IMR-90 (cell line): ENCODE measurements at places on chromosomes 11 and 22. TPM values are rescaled to one million over a fixed set of nuclear protein-coding genes. Genes with fewer than 3 reads are reported as not detected.

DNA sequence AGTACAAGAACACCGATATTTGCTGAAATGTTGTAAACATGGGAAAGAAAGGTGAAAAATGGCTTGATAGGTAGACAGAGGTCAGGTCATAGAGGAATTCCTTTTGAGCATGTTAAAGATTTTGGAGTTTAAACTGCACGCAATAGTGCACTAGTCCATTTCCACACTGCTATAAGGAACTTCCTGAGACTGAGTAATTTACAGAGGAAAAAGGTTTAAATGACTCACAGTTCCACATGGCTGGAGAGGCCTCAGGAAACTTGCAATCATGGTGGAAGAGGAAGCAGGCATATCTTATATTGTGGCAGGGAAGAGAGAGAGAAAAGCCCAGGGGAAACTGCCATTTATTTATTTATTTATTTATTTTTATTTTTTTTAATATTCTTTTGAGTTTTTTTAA, 5.0 kb downstream of the OR10A5 start:
- no peaks in the 10 kb centered on the region for H3K36me3 ChIP-seq
- no peaks in the 10 kb centered on the region for H3K4me1 ChIP-seq
- H3K27me3 ChIP-seq, result no peaks in the 10 kb centered on the region
- no peak overlapping the region for H3K4me3 ChIP-seq
- no peak for DNase-seq

DNA sequence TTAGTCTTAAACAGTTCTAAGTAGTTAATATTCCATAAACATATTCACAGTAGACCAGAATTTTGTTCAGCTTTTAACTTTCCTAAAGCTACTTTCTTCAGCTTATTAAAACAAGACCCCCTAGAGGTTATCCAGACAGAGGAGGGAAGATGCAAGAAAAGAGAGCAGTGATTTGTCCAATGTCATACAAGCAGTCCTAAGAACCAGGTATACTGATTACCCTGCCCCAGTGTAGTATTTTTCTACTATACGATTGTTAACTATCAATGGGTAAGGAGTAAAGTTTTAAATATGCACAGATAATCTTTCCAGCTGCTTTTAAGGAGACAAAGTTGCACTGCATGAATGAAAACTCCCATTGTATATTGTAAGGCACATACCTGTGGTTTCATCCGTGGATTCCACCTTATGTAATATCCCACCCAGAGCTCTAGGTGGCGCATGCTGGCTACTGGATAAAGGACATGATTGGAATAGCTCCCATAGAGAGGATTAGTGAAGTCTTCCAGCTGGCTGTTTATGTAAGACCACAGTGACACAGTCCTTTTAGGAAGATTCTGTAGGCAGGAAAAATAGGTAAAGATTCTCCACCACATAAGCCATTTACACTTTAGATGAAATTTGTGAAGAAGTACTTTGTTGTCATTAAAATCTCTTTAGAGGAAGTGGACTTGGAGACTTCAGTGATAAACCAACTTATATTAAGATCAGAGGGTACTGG, 45.6 kb downstream of the CEP57 start:
- H3K36me3 ChIP-seq, result peaks cover 6% of the 10 kb centered on the region
- H3K4me3 ChIP-seq, result no peak overlapping the region
- H3K27ac ChIP-seq, result no peak overlapping the region
- peaks cover 12% of the 10 kb centered on the region for H3K4me1 ChIP-seq
- DNase-seq, result peak; percentile 96
- H3K27me3 ChIP-seq, result no peaks in the 10 kb centered on the region

DNA sequence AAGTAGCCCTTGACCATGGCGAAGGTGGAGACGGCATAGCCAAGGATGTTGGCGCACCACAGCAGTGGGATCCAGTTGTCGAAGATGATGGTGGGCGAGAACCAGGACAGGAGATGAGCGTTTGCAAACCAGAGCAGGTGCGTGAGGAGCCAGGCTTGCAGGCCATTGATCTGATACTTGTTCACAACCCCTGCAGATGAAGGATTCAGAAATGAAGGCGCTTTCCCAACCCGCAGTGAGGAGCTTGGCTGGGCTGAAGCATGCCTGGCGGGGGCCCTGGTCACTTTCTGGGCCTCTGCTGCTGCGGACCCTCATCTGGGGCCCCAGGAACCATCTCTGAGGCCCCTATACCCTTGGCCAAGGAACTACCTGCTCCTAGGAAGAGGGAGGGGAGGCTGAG, 6.9 kb downstream of the DHCR7 start:
- no peaks in the 10 kb centered on the region for H3K27me3 ChIP-seq
- peaks cover 29% of the 10 kb centered on the region for H3K36me3 ChIP-seq
- no peak for DNase-seq

Gene CEP126
- total RNA-seq, result 0.72 and 1.1 TPM in 2 replicates

Gene PDGFD
- 3.0 and 3.1 TPM in 2 replicates for total RNA-seq

Gene DGAT2
- 2.2 and 2.3 TPM in 2 replicates for total RNA-seq

Gene MS4A6A
- total RNA-seq, result not detected in 2 replicates
